ENCODE measurements at places on chromosomes 7 and 10. TPM values are rescaled to one million over a fixed set of nuclear protein-coding genes. Genes with fewer than 3 reads are reported as not detected.

Gene STEAP4
- 0.99 TPM for total RNA-seq

Gene SLC18A2
- total RNA-seq, result not detected

Gene MKRN1
- total RNA-seq, result 74.0 TPM

Gene IGFBP1
- not detected for total RNA-seq

Gene SOSTDC1
- not detected for total RNA-seq

Gene OPN4
- total RNA-seq, result not detected

Gene RARRES2
- 174 TPM for total RNA-seq

Gene SRGN
- total RNA-seq, result 363 TPM

Gene NAT16
- total RNA-seq, result not detected

Gene VAX1
- not detected for total RNA-seq

Gene TCAF2
- total RNA-seq, result 1.5 TPM

Gene OR2A1
- total RNA-seq, result under 0.01 TPM

DNA sequence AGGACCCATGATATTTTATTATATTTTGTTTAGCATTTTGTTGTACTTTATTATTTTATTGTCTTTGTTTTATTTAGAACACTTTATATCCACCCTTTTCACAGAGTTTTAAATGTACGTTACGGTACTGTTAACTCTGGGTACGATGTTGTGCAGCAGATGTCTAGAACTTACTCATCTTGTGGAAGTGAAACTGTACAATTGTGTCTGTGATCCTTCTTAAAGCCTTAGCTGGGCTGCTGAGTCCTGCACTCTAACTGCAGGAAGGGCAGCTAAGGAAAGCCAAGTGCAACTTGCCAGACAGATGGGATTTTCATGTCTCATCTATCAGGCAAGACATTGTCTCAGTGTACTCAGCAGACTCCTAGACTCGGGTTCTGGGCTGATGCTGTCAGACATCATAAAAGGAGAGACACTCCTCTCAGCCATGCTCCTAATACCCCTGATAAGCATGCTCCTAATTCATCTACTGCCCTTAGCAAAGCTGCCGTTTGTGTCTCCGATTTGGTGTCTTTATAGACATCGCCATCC, 14.6 kb upstream of the INSYN2A start:
- no peaks in the 10 kb centered on the region for H3K36me3 ChIP-seq
- no peaks in the 10 kb centered on the region for H3K4me1 ChIP-seq
- no peak overlapping the region for H3K4me3 ChIP-seq
- no peak for DNase-seq
- no peak overlapping the region for H3K27ac ChIP-seq

DNA sequence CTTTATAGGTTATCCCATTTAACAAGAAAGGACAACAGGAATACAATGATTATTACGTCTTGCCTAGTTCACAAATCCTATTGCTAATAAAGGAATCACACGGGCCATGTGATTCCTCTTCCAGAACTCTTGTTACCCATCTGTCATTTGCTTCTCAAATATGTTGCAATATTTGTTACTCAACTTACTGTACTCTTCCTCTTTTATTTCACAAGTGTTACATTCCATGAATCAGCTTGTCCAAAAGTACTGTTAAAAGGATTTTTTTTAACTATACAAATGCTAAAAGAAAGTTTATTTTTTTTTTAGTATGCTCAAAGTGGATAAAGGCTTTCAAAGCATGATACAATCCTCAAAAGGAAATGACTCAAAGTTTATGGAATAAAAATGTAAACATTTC, 3.9 kb upstream of the CD36 start:
- peaks cover 22% of the 10 kb centered on the region for H3K4me1 ChIP-seq
- DNase-seq, result peak; percentile 97
- H3K27me3 ChIP-seq, result no peaks in the 10 kb centered on the region
- no peak overlapping the region for H3K27ac ChIP-seq
- no peaks in the 10 kb centered on the region for H3K36me3 ChIP-seq

GRCh38 chr10:79311581-79312407, 35.5 kb upstream of the PPIF start:
- H3K4me3 ChIP-seq, result no peak overlapping the region
- peaks cover 3% of the 10 kb centered on the region for H3K4me1 ChIP-seq
- DNase-seq, result no peak
- peaks cover 38% of the 10 kb centered on the region for H3K36me3 ChIP-seq

DNA sequence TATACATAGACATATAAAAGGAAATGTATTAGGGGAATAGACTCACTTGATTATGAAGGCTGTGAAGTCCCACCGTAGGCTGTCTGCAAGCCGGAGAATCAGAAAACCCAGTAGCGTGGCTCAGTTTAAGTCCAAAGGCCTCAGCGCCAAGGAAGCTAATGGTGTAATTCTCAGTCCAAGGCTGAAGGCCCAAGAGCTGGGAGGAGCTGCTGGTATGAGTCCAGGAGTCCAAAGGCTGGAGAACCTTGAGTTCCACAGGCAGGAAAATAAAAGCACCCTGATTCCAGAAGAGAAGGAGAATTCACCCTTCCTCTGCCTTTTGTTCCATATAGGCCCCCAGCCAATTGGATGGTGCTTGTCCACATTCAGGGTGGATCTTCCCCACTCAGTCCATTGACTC, 166.2 kb upstream of the TAC1 start:
- H3K4me3 ChIP-seq, result no peak overlapping the region
- H3K4me1 ChIP-seq, result no peaks in the 10 kb centered on the region
- no peaks in the 10 kb centered on the region for H3K27me3 ChIP-seq
- no peak for DNase-seq
- H3K36me3 ChIP-seq, result no peaks in the 10 kb centered on the region

- no peak overlapping the region for H3K4me3 ChIP-seq
- no peaks in the 10 kb centered on the region for H3K36me3 ChIP-seq
- no peaks in the 10 kb centered on the region for H3K27me3 ChIP-seq
- DNase-seq, result peak; percentile 47
Measured at GRCh38 chr7:44533301-44534055, 7.7 kb downstream of the NPC1L1 start.

- no peaks in the 10 kb centered on the region for H3K27me3 ChIP-seq
- H3K4me3 ChIP-seq, result no peak overlapping the region
- no peak for DNase-seq
- H3K36me3 ChIP-seq, result no peaks in the 10 kb centered on the region
- peaks cover 22% of the 10 kb centered on the region for H3K4me1 ChIP-seq
Measured at GRCh38 chr10:119352042-119352441, 144.7 kb downstream of the GRK5 start.

DNA sequence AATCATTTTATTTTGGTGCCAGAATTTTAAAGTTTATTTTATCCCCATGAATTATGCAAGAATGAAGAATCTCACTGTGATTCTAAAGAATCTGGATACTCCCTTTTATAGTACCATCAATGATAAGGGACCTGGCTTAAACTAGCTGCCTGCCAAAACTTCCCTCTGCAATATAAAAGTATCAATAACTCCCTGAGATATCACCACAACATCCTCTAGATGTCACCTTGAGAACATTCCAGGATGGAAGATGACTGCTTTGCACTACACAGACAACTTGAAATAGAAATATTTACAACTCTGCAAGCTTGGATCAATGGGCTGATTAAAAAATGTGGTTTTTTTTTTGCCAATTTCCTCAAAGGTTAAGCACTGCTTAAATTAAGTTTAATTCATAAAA, 142.1 kb downstream of the SLC25A13 start:
- DNase-seq, result peak; percentile 31
- H3K4me3 ChIP-seq, result no peak overlapping the region
- H3K27me3 ChIP-seq, result no peaks in the 10 kb centered on the region

- H3K27me3 ChIP-seq, result no peaks in the 10 kb centered on the region
- H3K4me1 ChIP-seq, result no peaks in the 10 kb centered on the region
- DNase-seq, result no peak
- H3K4me3 ChIP-seq, result no peak overlapping the region
- H3K36me3 ChIP-seq, result no peaks in the 10 kb centered on the region
- no peak overlapping the region for H3K27ac ChIP-seq
Measured at GRCh38 chr7:157886711-157887110, 549.9 kb downstream of the DNAJB6 start.

- H3K27me3 ChIP-seq, result no peaks in the 10 kb centered on the region
- no peaks in the 10 kb centered on the region for H3K36me3 ChIP-seq
- H3K4me1 ChIP-seq, result peaks cover 5% of the 10 kb centered on the region
Measured at GRCh38 chr10:122494833-122495232, 33.5 kb downstream of the HTRA1 start.

- H3K4me1 ChIP-seq, result no peaks in the 10 kb centered on the region
- H3K27me3 ChIP-seq, result no peaks in the 10 kb centered on the region
- peaks cover 4% of the 10 kb centered on the region for H3K36me3 ChIP-seq
- H3K27ac ChIP-seq, result no peak overlapping the region
- H3K4me3 ChIP-seq, result no peak overlapping the region
- DNase-seq, result peak; percentile 35
Measured at GRCh38 chr7:128962899-128963298, 25.2 kb downstream of the IRF5 start.

DNA sequence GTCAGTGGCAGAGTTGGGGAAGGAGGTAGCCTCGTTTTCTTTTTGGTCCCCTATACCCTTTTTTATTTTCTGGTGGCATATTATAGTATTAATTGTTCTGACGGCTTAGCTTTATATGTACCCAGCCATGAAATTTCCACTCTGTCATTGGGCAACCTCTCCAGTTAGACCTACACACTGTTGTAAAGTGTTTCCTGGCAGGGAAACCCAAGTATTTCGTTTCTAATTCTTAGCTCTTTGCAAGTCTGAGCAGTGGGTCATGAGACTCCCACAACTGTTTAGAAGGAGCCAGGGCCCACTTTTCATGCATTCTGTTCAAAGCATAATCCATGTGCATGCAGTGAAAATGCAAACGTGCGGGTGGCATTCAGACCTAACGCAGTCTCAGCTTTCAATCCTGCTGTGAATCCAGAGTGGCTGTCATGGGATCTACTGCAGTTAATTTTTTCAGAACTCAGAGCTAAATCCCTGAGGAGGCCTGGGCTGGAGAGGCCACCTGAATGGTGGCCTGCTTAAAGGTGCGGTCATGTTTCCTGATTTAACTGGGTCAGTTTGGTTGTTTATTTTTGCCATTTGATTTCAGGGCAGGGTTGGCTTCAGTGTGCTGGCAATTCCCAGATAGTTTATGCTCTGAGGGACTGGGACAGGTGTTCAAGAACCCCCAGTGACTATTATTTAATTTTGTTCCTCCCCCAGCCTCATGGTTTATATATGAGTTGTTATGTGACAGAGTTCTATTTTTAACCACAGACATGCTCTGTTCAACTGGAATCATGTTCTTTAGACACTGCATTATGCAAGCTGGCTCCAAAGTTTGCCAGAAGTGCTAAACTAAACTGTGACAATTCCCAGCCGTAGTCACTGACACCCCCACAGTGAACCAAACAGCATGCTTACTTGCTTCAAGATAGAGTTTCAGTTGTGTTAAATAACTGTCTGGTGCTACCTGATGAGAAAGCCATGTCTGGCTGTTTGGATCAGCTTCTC, 27.4 kb upstream of the SYPL1 start:
- H3K36me3 ChIP-seq, result no peaks in the 10 kb centered on the region
- H3K27ac ChIP-seq, result no peak overlapping the region

DNA sequence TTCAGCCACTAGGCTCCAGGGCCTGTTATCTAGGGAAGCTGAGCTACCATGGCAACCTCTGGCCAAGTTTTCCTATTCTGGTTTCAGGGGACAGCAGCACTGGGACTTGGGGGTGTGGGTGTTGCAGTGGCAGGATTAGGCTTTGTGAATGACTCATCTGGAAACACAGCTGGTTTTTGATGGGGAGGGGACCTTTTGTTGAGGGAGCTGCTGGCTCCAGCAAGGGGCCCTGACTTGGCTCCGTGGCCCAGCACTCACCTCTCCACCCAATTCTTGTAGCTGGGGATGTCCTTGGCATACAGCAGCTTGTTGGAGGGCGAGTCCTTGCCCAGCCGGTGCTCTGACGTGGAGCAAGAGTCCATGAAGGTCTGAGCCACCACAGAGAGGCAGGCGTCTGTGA, 435.9 kb downstream of the PLXNA4 start:
- no peaks in the 10 kb centered on the region for H3K27me3 ChIP-seq
- peak; percentile 57 for DNase-seq
- H3K4me1 ChIP-seq, result no peaks in the 10 kb centered on the region
- H3K4me3 ChIP-seq, result no peak overlapping the region
- no peak overlapping the region for H3K27ac ChIP-seq

All from fibroblast of lung (primary cell).